ENCODE measurements at places on chromosomes 11 and 22.

- DNase-seq: no peak
Observed at GRCh38 chr11:69843529-69843921, 24.3 kb upstream of the FGF3 start.

GRCh38 chr11:125373426-125374391 lies 122.4 kb downstream of the FEZ1 start:
- no peak for DNase-seq

DNA sequence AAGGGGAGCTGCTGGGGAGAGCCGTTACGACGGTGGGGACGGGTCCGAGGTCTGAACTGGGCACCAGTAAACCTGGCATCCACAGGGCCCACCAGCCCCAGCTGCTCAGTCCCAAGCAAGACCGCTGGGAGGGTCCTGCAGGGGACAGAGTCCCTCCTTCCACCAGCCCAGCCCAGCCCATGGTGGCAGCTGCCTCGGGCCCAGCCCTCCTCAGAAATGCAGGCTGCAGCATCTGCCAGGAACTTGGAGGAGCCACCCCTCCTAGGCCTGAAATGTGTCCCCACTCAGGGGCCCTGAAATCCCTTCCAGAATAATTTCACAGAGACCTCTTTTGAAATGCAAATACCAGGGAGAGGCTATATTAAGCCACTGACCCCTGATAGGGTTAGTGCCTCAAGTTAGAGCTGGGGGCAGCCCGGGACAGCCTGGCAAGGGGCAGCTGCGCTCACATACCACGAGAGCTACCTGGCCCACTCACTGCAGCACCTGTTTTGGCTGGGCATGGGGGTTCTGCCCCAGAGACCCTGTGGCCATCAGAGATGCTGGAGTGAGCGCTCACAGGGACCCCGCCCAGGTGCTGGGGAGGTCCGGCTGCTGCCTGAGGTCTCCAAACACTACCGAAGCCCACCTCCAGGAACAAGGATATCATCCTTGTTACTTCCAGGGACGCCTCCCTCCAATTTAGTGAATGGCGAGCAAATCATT lies 53.1 kb downstream of the CELSR1 start:
- no peak for DNase-seq

DNA sequence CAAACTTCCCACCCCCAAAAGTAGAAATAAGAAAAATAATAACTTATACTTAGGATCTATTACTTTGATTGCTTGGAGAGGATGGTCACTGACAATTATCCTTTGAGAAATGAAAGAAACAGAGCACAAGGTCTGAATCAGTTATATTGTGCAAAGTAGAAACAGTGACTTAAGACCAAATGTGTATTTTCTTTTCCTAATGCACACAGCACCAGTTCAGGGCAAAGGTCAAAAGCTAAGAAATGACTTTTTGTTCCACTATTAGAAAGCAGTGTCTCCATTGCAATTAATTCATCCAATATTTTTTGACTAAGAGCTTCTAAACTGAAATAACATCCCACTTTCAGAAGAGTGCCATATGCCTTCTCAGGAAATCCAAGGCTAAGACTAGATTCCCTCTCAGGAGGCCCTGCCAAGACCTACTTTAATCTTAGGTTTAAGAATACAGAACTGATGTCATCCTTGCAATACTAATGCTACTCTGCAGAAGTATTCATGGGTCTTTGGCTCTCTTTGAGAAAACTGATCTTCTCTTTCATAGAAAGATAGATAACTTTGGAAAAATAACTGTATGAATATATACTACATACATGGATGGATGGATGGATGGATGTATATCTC lies 147.0 kb downstream of the APOL5 start:
- DNase-seq: no peak

DNA sequence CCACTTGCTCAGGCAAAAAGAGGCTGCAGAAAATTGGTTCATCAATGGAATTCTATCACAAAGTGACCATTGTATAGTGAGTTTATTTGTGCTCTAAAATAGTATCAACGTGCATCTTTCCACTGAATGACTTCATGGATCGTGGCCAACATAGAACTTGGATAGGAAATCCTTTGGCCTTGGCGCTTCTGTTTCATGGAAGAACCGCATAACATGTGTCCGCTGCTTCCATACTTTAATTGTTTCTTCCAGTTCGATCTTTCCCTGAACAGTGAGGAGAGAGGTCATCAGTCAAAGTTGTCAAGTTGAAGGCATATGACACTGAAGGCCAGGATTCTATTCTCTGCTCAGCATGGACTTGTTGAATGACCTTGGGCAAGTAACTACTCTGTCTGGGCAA lies 4.5 kb downstream of the NDUFA6 start:
- DNase-seq: no peak

GRCh38 chr11:130608287-130608686 lies 159.8 kb downstream of the ADAMTS15 start:
- DNase-seq: no peak

GRCh38 chr11:94477624-94478023 lies 16.0 kb downstream of the MRE11 start:
- no peak for DNase-seq

- DNase-seq: no peak
Observed at GRCh38 chr11:76773921-76774361, 9.2 kb upstream of the TSKU start.

DNA sequence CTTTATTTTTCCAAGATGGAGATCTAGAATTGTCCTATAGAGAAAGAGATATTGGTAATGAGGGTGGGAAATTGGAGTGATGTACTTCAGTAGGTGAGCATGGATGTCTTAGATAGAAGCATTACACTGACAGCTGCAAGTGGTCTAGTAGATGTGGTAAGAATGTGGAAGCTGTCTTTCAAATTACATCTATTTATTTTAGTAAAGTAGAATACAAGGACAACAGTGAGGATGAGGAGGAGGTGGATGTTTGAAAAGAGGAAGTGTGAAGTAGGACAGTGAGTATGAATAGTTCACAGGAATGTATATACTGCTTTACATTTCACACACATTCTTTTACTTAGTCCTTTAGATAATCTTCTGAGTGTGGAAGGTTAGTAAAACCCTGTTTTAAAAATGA lies 64.2 kb downstream of the HIPK3 start:
- no peak for DNase-seq

- no peak for DNase-seq
Observed at GRCh38 chr11:8790968-8791367, 108.4 kb downstream of the RPL27A start.

DNA sequence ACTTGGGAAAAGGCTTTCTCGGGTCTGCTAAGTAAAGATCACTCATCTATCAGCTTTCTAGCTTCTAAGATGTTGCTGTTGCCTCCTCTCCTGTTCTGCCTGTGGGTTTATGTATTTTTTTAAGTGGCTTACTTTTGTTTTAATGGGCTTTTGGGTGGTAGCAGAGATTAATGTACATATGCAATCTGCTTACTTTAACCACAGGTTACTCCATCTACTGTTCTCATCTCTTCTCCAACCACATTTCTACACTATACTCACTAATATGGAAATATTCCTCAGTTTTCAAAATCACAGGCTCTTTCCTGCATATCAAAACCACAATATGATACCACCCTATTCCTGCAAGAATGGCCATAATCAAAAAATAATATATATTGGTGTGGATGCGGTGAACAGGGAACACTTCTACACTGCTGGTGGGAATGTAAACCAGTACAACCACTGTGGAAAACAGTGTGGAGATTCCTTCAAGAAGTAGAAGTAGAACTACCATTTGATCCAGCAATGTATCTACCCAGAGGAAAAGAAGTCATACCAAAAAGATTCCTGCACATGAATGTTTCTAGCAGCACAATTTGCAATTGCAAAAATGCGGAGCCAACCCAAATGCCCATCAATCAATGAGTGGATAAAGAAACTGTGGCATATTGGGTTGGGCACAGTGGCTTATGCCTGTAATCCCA lies 288.8 kb downstream of the SWAP70 start:
- DNase-seq: no peak

DNA sequence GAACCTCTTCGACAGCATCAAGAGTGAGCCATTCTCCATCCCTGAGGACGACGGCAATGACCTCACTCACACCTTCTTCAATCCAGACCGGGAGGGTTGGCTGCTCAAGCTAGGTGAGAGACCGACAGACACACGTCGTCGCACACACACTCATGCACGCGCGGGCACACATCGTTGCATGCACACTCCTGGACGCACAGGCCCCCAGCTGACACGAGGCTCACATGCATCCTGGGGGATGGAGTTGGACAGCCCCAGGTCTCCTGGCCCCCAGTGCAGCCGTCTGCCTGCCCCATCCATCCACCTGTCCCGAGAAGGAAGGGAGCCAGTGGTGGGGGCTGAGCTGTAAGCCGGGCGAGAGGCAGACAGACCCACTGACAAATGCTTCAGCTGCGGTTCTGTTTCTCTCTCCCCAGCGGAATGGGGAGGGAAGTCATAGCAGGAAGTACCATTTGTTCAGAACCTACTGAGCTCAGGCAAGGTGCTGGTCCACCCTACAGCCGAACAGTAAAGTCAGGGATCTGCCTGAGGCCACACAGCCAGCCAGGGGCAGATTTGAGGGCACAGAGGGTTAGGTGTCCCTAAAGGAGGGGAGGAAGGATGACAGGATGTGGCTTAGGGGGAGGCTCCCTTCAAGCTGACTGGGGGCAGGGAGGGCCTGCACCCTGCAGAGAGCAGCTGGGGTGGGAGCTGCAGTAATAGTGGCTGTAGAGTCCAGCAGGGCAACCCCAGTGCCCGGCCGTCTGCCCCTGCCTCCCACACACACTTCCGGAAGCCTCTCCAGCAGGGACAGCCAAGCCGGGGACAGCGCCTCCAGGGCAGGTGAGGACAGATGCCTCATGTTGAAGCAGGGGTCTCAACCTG lies 27.1 kb downstream of the CYTH4 start:
- DNase-seq: no peak

- no peak for DNase-seq
Observed at GRCh38 chr11:79262221-79262620, 178.6 kb downstream of the TENM4 start.

GRCh38 chr11:70126494-70126893 lies 48.4 kb downstream of the ANO1 start:
- no peak for DNase-seq

GRCh38 chr11:10354389-10354788 lies 49.5 kb downstream of the ADM start:
- DNase-seq: no peak

DNA sequence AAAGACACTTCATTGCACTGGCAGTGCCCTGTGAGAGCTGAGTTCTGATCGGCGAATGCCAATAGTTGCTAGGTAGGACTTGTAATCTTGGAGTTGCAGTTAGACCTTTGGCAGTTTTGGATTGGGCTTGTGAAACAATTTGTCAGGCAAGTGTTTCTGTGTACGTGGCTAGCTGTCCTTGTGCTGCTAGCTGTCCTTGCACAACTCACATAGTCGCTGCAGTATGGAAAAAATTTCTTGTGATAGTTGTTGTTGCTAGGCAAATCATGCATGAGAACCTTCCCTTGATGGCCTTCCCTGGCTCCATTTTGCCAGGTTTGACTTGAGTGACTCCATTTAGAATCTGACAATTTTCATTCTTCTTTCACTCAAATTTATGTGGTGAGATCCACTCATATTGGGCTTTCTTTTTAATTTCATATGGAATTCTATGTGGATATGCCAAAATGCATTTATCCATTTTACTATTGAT lies 140.7 kb downstream of the APIP start:
- no peak for DNase-seq

DNA sequence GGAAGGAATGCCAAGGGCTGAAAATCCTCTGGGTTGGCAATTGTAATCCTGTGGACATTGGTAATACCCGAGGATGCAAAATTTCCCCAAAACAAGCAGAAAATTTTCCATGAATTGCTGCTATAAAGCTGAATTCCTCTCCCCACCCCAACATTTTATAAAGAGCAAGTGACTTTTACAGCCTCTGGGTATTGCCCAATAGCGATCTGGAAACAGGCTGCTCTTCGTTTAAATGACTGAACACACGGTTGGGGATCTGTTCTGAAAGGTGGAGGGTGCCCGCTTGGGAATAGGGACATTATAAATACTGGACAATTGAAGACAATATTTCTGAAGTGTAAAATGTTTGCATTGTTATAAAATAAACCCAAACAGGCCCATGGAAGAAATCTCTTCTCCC lies 20.6 kb downstream of the EHF start:
- no peak for DNase-seq
